Head of caudate nucleus (tissue), 42 donors: ENCODE measurements at places on chromosomes 13 and 19.

GRCh38 chr13:24280720-24281119, 28.7 kb upstream of the C1QTNF9 start:
- peak; percentile 27 for DNase-seq

DNA sequence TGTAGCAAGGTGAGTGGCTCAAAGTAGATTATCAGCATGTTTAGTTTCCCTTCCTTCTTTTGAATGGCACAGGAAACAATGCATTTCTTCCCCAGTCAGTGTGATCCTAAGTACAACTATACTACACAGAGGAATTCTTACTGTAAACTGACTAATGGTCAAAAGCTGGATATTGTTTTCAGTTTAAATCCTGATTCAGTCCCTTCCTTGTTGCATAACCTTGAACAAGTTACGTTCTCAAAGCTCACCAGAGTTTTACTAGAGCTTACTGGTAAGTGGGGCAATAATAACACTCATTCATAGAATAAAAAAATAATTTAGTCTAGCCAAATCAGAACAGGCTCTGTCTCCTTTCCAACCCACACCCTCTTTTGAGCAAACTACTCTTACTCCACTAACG, 180.1 kb downstream of the POSTN start:
- no peak for DNase-seq

DNA sequence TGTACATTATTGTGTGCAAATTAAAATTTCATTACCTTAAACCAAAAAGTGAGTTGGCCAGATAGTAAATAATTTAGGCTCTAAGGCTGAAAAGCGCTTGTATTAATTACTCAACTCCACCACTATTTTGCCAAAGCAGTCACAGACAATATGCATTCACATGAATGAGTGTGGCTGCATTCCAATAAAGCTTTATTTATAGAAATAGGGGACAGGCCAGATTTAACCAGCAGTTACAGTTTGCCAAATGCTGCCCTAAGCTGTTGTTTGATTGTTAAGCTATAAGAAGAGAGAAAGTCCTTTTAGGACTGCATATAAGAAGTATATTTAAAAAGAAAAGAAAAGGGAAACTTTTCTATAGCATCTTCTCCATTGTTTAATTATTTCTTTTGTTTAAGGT, 342.6 kb downstream of the ITGBL1 start:
- DNase-seq: no peak

GRCh38 chr19:39401549-39402345, 4.9 kb upstream of the ZFP36 start:
- peak; percentile 41 for DNase-seq

DNA sequence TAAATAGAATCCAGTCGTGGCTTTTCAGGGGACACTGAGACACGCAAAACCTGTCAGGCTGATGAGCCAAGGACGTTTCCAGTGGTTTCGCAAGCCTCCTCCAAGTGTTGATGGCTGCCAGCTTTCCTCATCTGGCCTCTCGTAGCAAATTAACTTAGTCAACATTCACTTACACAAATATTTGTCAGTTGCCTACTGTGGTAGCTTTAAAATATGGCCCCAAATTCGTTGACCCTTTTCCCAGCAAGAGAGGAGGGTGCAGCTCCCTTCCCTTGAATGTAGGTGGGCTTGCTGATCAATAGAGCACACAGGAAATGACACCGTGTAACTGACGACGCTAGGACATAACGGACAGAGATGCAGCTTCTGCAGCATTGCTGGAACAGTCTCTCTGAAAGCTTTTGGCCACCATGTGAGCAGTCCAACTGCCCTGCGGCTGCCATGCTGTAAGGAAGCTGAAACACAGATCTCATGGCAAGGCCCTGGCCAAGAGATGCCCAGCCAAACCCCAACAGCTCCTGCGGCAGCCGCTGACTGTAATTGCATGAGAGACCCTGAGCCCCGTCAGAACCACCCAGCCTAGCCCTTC, 5.5 kb upstream of the RANBP3 start:
- no peak for DNase-seq

DNA sequence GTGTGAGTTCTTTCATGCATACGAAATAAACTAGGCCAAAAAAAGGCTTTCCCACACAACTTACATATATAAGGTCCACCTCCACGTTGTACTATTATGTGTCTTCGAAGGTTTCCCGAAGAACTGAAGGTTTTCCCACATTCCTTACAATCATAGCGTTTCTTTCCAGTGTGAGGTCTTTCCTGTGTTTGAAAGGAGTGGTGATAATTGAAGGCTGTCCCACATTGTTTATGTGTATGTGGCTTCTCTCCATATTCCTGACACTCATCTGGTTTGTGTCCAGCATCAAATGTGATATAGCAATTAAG, 14.6 kb downstream of the ZNF442 start:
- no peak for DNase-seq

DNA sequence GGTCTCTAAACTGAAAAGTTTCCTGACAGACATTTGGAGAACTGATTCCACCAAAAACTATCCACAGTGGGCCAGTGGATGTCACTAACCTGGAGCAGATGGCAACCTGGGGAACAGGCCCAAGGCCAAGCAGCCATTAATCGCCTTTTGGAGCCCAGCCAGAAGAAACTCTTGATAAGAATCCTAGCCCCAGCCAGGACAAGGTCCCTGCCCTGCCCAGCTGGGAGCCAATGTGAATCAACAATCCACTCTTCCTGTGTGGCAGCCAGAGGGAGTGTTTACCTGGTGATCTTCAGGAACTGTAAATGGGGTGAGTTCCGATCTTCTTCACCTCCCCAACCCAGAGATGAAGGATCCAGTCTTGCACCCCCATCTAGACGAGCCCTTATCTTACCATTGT, 14.5 kb upstream of the IGSF23 start:
- DNase-seq: no peak

DNA sequence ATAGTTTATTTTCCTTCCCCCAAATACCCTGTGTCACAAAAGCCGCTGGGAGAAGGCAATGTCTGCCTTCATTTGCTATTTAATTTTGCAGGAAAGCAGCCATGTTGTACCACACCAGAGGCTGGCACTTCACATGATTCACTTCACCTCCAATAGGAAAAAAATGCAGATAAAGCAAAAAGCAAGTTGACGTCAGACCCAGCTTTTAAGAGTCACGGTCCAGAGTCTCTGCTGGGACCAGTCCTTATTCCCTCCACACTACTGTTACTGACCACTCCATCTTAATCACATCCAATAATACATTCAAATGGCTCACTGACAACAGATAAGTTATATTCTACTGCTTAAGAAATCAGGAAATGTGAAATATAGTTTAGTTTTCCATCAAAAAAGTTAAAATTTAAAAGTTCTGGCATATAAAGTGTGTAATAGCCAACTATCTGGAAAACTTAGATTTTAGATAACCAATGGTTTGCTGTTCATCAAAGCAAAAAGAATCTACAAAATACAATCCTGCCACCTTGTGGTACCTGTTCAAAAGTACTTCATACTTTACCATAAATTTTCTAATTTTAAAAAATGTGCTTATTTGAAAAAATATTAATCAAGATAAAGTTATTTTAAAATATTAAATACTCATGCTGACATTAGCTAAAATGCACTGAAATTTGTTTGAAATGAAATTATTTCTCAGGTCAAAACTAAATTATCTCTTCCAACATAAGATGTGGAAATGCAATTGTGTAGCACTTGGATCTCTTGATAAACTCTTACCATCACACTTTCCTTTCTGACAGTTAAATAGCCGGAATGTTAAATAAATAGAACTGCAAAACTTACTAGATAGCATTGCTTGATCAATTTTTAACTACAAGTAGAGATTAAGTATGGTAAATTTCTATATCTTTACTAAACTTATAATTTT, 97.3 kb downstream of the SERP2 start:
- DNase-seq: no peak

- no peak for DNase-seq
Observed at GRCh38 chr19:35154525-35155406, at the start of gene FXYD5. Gene FXYD5, plus strand, starts transcription at chr19:35154735. Its CDS starts 816 bp downstream, at chr19:35155551.

DNA sequence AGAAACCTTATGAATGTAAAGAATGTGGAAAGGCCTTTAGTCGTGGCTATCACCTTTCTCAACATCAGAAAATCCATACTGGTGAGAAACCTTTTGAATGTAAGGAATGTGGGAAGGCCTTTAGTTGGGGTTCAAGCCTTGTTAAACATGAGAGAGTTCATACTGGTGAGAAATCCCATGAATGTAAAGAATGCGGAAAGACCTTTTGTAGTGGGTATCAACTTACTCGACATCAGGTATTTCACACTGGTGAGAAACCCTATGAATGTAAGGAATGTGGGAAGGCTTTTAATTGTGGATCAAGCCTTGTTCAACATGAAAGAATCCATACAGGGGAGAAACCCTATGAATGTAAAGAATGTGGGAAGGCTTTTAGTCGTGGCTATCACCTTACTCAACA, 20.8 kb downstream of the ZNF283 start:
- DNase-seq: no peak

GRCh38 chr19:383922-384798, 24.8 kb downstream of the C2CD4C start:
- DNase-seq: peak; percentile 46

DNA sequence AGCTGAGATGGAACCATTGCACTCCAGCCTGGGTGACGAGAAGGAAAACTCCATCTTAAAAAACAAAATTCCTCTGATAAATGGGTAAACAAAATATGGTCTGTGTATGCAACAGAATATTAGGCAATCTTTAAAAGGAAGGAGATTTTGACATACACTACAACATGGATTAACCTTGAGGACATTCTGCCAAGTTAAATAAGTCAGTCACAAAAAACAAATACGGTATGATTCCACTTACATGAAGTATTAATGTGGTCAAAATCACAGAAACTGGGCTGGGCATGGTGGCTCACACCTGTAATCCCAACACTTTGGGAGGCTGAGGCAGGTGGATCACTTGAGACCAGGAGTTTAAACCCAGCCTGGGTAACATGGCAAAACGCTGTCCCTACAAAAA, 3.0 kb upstream of the ZNF444 start:
- DNase-seq: no peak
